ENCODE measurements at places on chromosomes 2 and 18.

GRCh38 chr2:189791338-189792042 lies 7.2 kb downstream of the PMS1 start:
- no peak for DNase-seq

GRCh38 chr2:122804494-122804893 lies 1049.0 kb downstream of the TSN start:
- no peak for DNase-seq

DNA sequence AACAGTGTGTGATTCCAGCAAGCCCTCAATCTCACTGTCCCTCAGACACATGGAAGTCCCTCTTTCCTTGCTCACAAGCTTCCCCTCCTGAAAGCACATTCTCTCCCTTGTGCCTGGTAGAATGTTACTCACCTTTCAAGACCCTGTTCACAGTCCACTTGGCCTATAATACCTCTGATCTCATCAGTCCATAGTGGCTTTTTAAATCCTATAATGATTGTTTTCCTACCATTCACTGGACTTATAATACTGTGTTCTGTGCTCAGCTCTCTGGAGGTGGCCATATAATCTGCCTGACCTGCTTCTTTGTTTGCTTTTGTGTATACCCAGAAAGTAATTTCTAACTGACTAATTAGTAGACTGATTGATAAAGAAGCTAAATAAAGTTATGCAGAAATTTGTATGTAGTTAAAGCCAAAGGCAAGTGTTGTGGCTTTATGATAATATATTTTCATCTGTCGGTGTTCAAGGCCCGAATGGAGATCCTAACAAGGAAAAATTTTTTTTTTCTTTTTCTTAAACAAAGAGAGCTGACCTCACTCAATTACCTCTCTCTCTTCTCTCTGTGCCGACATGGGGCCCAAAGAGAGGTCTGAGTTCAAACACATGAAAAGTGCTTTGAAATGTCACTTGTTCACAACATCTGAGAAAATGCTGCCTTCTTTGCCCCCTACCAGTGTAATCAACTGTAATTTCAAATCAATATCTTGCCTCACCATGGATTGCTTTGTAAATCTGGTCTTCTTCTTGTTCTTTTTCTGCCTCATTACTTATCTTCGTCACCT lies 1033.0 kb upstream of the PIK3C3 start:
- DNase-seq = no peak

- no peak for DNase-seq
These were observed 667.6 kb downstream of the CNTNAP5 start for GRCh38 chr2:124692707-124693106.

DNA sequence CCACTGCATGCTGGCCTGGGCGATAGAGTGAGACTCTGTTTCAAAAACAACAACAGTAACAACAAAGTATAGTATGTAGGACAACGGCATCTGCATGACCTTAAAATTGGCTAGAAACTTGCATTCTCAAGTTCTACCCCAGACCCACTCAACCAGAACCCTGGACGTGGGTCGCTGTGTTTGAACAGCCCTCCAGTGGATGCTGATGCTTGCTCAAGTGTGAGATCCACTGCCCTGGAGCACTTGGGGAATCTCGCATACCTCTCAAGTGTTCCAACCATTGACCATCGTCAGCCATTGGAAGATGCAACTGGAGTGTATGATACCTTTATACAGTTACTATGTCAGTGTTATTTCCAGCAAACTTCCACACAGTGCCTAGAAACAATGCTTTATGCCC lies 435.9 kb downstream of the DCDC2C start:
- no peak for DNase-seq

GRCh38 chr2:45888167-45888566 lies 236.7 kb downstream of the PRKCE start:
- DNase-seq = no peak

- DNase-seq = no peak
These were observed 17.5 kb upstream of the ILKAP start for GRCh38 chr2:238220892-238221521.
